ENCODE measurements at places on chromosomes 2 and 18. TPM values are rescaled to one million over a fixed set of nuclear protein-coding genes. Genes with fewer than 3 reads are reported as not detected.

UGT1A6 gene
- total RNA-seq: not detected

C1QL2 gene
- total RNA-seq: not detected

TRABD2A gene
- total RNA-seq: 5.3 TPM

MLPH gene
- total RNA-seq: 121 TPM

TEX51 gene
- total RNA-seq: not detected

TFCP2L1 gene
- under 0.01 TPM for total RNA-seq

PDCD1 gene
- total RNA-seq: not detected

ALPI gene
- total RNA-seq: not detected

TNFRSF11A gene
- 0.36 TPM for total RNA-seq

DLX1 gene
- total RNA-seq: 7.8 TPM

SPEG gene
- 32.7 TPM for total RNA-seq
